T47D (cell line): ENCODE measurements at places on chromosomes 7 and 10.
A peak's percentile ranks its signal among the peaks of the same experiment; 100 is the strongest.

GRCh38 chr7:100366411-100367250, 6.7 kb upstream of the PILRA start:
- DNase-seq, result no peak

DNA sequence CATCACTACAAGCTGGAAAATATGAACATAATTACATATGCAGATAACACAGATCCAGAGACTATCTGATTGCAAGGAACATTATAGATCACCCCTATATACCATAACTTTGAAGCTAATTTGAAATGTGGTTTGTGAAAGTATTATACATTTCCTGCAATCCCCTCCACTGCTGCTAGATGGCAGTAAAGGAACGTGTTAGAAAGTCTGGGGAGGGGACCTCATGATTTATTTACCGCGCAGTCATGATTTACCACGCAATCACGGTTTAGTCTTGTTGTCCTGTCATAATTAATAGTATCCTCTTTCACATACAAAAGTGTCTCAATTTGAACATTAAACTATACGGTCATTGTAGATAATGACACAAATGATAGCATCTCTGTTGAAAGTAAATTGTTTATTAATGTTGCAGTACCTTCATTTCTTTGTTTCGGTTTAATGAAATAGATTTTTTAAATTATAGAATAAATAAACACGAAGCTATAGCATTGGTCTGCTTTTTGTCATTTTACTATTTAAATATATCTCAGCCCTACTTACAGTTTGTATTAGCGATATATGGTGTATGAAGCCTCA, 145.3 kb upstream of the PRSS1 start:
- peak; percentile 11 for DNase-seq

- DNase-seq, result no peak
Measured at GRCh38 chr7:135098391-135098790, 49.5 kb upstream of the TMEM140 start.

- DNase-seq, result no peak
Measured at GRCh38 chr10:13722747-13723653, 136.2 kb downstream of the PRPF18 start.

DNA sequence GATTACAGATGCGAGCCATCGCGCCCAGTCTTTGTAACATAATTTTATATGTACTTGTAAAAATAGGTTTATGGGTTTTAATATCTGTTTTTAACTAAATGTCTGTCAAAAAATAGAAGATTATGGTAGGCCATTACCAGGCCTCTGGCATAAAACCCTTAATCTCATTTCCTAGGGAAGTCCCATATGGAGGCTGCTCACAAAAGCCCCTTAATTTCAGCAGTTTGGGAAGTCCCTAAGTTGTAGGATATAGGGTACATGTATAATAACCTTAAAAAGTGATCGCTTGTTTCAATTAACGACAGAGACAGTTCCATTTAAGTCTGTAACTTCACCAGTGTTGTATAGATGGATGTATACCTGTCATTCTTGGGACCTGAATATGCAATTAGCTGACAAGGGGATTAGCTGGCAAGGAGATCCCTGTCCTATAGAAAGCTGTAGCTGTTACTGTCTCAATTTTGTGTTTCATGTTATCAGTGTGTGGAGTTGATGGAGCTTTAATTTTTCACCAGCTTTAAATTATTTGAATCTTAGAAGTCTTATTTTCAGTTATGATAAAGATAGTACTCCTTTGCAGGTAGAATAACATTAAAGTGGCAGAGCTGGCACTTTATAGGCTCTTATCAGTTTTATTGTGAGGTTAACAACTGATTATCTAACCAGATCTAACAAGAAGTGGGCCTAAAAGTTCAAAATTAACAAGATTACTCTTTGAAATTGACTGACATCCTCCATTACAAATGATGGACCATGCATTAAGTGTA, 10.5 kb downstream of the TRIM24 start:
- no peak for DNase-seq

DNA sequence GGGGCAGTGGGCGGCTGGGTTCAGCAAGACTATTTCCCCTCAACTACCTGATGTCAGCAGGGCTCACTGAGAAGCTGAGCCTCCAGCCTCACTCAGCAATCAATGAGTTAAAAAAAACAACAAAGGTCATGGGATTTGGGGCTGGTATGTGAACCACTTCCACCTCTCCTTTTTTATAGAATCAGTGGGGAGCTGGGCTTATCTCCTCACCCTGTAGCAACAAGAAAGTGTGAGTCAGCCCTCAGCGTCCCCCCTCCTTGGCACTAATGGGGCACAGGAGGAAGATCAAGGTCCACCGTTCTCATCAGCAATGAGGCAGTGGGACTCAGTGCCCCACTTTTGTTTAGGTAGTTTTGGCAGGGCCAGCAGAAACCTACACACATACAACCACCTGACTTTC, 823.5 kb upstream of the POM121L12 start:
- no peak for DNase-seq

DNA sequence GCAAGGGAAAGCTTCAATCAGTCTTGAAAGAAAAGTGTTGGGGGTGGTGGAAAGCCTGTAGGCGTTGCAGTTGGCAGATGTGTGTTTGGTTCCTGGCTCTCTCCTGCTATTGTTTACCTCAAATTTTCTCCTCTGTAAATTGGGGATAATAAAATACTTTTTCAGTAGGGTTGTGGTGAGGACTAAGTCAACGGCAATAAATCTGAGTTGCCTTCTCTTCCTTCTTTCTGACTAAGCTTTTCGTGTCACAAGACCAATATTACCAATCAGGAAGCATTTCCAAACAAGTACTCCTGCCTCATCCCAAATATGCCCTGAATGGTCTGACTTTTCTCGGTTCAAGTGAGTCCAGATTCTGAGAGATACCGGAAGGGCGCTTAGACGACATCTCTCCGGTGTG, 54.0 kb downstream of the CREB5 start:
- DNase-seq, result no peak
